ENCODE measurements at places on chromosomes 3 and 15. TPM values are rescaled to one million over a fixed set of nuclear protein-coding genes. Genes with fewer than 3 reads are reported as not detected.

The INSYN1 gene
- total RNA-seq, result 10.2 TPM

The ACSBG1 gene
- total RNA-seq, result 0.21 TPM

The IP6K2 gene
- 182 TPM for total RNA-seq

GRCh38 chr15:89104172-89104564 is 15.9 kb downstream of the ABHD2 start:
- DNase-seq, result peak; percentile 58

DNA sequence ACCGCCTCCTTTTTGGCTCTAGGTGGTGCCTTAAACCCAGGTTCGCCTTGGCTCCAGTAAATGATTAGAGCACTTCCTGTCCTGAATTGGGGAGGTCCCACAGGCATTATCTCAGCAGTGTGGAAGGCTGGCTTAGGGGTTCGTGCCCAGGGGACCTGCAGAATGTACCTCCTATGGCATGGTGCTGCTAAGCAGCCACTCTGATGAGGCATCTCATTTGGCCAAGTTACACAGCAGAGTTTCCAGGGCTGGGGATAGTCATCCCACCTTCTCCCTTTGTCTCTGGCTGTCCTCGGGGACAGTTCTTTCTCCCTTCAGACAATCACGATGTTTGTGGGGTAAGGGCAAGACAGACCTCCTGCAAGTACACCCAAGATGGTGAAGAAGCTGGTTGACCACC is 371.2 kb downstream of the VPS13C start:
- DNase-seq, result no peak

DNA sequence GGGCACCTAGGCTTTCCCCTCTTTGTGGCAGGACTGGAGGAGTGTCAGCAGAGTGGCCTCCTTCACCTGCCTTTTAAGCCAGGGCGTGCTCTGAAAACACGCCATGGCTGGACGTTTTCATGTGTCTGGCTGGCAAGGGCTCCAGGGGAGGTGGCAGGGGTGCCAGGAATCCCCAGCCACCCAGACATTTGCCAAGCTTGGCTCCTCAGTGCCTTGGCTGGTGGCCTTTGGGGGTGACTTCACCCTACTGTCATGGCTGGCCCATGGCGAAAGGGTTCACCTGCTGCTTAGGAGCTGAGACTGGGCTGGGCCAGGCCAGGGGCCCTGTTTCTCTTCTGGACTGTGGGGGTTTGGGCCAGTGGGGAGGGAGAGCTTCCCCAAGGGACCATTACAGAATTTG is 17.6 kb downstream of the KLF13 start:
- no peak for DNase-seq

Measured in tibial nerve (tissue), 4 donors.